ENCODE measurements at places on chromosomes 1 and 21.

DNA sequence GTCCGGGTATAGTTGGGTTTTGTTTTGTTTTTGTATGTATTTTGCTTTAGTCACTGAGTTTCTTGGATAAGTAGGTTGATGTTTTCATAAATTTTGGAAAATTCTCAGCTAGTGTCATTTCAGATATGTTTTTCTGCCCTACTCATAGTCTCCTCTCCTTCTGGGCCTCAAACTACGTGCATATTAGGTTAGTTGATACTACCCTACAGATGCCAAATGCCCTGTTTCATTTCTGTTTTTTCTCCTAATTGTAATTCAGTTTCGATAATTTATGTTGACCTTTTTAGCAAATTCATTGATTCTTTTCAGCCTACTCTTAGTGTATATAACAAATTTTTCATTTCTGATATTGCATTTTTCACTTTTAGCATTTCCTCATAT lies 268.6 kb upstream of the RGS18 start:
- no peak for DNase-seq

GRCh38 chr1:193241132-193241827 lies 54.9 kb upstream of the B3GALT2 start:
- DNase-seq: no peak

DNA sequence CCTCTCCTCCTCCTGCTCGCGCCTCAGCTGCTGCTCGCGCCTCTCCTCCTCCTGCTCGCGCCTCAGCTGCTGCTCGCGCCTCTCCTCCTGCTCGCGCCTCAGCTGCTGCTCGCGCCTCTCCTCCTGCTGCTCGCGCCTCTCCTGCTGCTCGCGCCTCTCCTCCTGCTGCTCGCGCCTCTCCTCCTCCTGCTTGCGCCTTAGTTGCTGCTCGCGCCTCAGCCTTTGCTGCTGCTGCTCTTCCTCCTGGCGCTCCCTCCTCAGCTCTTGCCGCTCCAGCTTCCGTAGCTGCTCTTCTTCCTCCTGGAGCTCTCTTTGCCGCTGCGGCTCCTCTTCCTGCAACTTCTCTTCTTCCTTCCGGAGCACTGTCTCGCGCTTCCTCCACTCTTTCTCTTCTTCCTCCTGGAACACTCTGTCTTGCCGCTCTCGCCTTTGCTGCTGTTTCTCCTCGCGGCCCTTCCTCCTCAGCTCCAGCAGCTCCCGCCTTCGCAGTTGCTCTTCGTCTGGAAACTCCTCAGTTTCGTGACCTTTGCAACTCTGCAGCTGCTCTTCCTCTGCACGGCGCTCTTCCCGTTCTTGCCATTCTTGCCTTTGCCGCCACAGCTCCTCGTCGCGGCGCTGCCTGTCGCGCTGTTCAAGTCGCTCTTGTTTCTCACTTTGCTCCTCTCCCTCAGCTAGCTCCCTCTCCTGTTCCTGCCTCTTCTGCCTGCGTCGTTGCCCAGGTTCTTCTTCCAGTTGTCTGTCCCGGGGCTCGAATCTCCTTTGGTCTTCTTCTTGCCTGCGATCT lies 3.0 kb downstream of the TCHH start:
- DNase-seq: peak; percentile 36

GRCh38 chr1:34870395-34870794 lies 10.8 kb upstream of the SMIM12 start:
- no peak for DNase-seq

- DNase-seq: no peak
Observed at GRCh38 chr1:34478515-34479076, 276.3 kb upstream of the GJB5 start.

DNA sequence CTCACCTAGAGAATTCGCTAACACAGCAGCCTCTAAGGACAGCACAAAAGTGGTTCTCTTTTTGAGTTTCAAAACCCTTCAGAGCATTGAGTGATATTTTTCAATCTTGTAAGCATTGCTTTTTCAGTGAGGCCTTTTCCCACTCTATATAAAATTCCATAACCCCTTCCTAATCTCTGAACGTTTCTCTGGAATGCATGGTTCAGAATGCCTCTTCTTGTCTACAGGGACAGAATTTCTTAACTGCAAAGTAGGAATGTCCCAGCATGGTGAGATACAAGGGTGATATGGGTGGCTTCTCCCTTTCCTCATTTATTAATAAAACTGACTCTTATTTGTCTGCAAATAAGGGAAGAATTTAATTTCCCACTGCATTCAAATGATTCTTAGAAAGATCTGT lies 377.9 kb downstream of the LTN1 start:
- no peak for DNase-seq

DNA sequence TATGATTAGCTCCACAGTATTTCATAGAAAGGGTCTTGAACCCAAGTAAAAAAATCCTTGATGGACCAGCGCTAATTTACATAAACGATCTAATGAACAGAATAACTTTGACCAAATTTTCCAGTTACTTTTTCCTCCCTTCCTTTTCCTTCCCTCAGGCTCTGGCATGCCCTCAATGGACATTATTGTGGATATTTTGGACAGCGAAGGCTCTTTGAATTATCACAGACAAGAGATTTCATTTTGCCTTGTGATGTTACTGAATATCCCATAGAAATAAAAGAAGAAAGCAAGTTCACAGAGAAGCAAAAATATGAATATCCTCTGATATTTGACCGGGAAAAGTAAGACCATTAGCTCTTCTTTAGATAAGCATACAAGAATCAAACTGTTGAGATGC lies 60.3 kb upstream of the EXO1 start:
- DNase-seq: no peak

GRCh38 chr1:1407636-1408318 lies 684 bp upstream of the MRPL20 start:
- no peak for DNase-seq

- no peak for DNase-seq
Observed at GRCh38 chr1:15151377-15151806, 2.2 kb upstream of the TMEM51 start.

Data from Kasumi-1 (cell line).